ENCODE measurements at places on chromosomes 7 and 10. TPM values are rescaled to one million over a fixed set of nuclear protein-coding genes. Genes with fewer than 3 reads are reported as not detected.

The NEURL1 gene
- under 0.01 TPM for total RNA-seq

The TUBB8 gene
- not detected for total RNA-seq

The WDR86 gene
- total RNA-seq: 0.26 TPM

The EPHB6 gene
- 23.1 TPM for total RNA-seq

The GRM3 gene
- not detected for total RNA-seq

The MYL10 gene
- not detected for total RNA-seq

The GIMAP7 gene
- total RNA-seq: 1.8 TPM
